ENCODE measurements at places on chromosomes 12 and 14.

- no peak for DNase-seq
Observed at GRCh38 chr12:124490584-124491305, 76.7 kb downstream of the NCOR2 start.

GRCh38 chr12:108838194-108839017, 19.0 kb downstream of the SSH1 start:
- DNase-seq = no peak

DNA sequence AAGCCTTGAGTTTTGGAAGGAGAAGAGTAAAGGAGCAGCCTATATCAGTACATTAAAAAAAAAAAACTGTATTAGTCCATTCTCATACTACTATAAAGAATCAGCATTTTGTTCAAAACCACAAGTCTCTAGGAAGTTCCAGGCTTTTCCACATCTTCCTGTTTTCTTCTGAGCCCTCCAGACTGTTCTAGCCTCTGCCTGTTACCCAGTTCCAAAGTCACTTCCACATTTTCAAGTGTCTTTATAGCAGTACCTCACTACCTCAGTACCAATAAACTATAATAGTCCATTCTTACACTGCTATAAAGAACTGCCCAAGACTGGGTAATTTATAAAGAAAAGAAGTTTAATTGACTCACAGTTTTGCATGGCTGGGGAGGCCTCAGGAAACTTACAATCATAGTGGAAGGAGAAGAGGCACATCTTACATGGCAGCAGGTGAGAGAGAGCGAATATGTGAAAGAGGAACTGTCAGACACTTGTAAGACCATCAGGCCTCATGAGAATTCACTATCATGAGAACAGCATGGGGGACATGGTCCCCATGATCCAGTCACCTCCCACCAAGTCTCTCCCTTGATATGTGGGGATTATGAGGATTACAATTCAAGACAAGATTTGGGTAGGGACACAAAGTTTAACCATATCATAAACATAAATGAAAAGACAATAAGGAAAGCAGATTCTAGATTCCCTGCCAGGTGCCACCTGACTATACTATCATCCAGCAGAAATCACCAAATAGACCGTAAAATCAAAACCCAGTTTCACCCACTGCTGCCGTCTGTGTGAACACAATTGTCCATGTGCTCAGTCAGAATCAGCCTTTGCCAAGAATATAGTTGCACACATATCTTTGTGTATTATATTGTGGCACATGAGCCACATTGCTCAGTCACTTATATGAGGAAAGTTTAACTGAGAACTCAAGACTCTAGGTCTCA, 27.8 kb downstream of the TOGARAM1 start:
- no peak for DNase-seq

- DNase-seq = no peak
Observed at GRCh38 chr12:115070313-115070712, 386.3 kb upstream of the TBX3 start.

GRCh38 chr14:24694680-24695079, 60.7 kb upstream of the GZMB start:
- no peak for DNase-seq

DNA sequence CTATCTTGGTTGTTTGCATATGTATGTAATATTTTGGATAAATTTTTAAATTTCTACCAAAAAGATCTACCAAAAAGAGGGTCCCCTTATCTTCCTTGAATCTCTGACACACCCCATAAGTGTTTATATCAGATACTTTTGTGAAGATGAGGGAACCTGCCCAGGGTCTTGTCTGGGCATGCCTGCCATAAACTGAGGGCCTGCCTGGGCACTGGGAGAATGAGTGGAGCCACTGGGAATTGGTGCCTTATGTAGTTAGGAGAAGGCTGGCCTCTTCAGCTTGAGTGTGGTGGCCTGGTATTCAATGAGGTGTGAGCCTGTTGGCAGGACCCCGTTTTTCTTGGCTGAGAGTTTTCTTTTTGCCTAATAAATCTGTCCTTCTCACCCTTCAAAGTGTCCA, 46.5 kb downstream of the OR9K2 start:
- DNase-seq = no peak

DNA sequence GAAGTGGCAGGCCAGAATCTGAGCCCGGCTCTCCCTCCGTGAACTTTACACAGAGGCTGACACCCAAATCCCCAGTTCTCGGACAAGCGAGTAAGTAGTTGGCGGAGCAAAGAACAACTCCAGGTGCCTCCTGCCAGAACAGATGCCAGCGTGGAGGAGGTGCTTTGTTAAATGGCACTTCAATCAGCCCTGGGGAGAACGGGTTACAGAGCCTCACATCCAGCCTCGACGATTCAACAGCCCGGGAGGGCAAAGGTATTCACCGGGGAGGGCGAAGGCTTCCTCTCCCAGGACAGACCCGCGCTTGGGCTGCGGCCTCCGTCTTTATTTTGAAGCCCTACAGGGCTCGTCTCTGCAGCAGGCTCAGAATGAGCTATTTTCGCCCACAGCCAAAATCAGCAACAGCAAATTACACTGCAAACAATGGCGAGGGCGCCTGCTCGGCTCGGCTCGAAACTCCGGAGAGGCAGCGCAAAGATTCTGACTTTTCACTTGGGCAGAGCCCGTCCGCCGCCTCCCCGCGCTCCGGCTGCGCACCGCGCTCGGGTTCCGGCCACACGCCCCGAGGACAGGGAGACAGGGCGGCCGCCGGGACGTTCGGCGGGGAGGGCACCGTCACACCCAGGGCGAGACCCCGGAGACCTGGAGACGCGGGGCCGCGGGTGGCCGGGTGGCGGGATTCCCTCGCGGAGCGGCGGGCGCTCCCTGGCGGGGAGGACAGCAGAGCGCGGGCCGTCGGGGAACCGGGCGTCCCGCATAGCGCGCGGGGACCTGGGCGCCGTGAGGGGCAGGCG, 811 bp downstream of the TMCC3 start:
- no peak for DNase-seq

- no peak for DNase-seq
Observed at GRCh38 chr12:91361864-91362263, 179.2 kb upstream of the DCN start.

GRCh38 chr14:21735639-21736307, 62.2 kb upstream of the OR4E1 start:
- no peak for DNase-seq

DNA sequence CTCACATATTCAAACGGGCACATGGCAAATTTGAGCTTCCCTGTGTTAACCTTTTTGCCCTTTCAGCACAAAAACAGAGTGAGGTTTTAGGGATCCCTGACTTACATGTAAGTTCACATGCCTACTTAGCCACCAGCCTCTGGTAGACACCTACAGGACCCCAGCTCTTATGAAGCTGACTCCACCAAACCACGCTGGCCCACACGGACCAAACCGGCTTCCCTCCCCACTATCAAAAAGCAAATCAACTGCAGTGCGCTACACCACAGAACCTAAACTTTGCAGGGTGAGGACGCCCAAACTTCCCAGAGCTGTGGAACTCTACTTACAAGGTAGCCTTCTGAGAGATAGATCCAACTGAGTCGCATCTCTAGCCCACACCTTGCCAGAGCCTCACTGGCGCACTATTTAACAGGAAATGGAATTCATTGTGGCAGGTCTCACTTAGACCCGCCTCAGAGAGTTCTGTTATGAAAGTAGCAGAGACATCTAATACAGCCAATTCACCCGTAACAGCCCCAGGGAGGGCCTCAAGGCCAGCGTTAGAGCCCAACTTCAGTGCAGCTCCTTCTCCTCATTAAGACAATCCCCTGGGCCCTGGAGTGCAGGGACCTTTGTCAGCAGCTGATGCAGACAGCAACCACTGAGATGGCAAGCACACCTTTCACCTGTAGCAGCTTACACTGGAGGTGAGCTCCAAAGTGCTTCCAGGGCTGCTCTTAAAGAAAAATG, 49.2 kb downstream of the SH2B3 start:
- DNase-seq = no peak

- DNase-seq = no peak
Observed at GRCh38 chr14:71960494-71961353, 28.5 kb downstream of the RGS6 start.

- DNase-seq = no peak
Observed at GRCh38 chr14:59374048-59374447, 91.1 kb downstream of the GPR135 start.

GRCh38 chr12:113016796-113017195, 38.5 kb downstream of the OAS2 start:
- DNase-seq = no peak

DNA sequence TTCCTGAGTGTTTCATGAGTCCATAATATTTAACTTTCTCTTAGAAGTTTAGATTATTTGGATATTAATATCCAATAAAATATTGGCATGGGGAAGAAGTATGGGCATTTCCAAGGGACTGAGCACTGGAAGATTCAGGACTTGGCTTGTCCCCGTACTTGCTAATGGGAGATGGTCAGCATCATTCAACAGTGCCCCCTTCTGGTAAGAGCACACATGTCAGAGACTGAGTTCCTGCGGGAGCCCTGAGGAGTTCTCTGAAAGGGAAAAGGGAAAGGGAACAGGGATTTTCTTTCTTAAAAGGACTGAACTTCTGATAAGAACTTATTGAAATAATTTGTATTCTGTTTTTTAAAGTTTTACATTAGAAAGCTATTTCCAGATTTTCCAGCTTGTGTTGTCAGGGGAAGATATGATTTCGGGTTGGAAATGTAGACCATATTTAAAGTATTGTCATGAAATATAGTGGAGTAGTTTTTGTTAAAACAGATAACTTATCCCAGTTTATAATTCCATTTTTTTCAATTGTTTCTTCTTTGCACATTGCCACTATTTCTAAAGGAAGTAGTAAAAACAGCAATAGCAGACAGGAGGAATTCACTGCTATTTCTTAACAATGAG, 59.8 kb upstream of the C12orf71 start:
- DNase-seq = no peak

DNA sequence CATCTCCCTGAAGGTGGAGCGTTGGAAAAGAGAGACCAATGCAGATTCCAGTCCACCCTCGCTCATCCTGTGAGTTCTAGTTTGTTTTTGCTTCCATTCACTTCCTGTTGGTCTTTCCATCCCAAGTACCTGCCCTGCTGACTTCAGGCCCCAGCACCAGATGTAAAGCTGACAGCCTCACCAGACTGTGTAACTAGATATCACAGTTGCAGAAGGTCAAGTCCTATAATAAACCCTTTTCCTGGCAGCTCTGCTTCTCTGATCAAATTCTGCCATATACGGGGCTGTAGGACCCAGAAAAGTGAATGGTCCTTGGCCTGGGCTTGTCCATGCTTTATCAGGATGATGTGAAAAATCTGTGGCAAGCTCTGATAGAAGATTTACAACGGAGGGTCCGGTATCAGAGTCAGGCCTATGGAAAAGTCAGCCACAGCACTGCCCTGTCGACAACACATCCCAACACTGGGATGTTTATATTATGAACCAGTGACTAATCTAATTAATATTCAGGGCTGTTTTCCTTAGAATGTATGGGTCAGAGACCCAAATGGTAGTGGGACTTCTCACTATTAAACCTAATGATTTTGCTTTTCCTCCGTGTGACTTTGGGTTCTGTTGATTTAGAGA, 42.1 kb downstream of the CCDC175 start:
- DNase-seq = no peak

GRCh38 chr14:56666716-56667115, 87.1 kb downstream of the TMEM260 start:
- DNase-seq = no peak

DNA sequence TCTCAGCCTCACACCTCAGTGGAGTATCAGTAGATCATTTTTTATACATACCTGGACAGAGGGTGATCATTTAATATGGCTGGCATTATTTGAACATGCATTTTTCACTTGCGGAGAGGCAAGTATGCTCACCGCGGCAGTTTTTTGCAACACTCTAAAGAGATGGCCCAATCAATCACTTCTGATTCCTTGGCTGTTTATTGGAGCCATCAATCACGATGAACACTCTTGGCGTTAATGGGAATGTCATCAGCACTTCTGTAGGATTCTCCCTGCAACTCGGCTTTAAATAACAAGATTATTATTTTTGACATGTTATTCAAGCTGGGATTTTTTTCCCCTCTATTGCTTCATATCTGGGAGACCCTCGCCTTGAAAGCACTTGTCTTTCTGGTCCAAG, 46.9 kb upstream of the SLC24A4 start:
- no peak for DNase-seq

DNA sequence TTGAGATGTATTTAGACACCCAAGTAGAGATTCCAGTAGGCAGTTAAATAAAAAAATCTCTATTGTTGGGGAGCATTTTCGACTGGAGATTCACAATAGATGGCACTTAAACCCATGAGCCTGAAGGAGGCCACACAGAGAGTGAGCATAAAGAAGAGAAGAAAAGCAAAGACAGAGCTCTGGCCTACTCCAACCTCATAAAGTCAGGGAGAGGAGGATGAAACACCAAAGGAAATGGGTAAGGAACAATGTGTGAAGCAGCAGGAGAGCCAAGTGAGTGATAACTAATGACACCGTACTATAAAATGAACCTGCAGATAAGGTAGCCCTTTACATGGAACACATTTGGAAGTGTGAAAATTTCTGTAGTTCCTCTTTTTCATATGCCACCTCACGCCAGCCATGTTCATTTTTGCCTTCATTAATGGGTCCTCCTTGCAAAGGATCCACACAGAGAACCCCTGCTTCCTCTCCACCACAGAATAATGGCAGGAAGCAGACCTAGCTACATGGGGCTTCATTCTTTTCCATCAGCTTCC, 150.0 kb upstream of the SYT10 start:
- no peak for DNase-seq

GRCh38 chr12:77830583-77831351, at the start of gene NAV3:
NAV3 (plus strand) TSS chr12:77830894; CDS start chr12:77831462, 568 bp downstream.
- no peak for DNase-seq

- DNase-seq = no peak
Observed at GRCh38 chr12:96228566-96229248, 34.5 kb downstream of the ELK3 start.

GRCh38 chr14:69408331-69408960, 10.0 kb downstream of the SLC39A9 start:
- DNase-seq = no peak

DNA sequence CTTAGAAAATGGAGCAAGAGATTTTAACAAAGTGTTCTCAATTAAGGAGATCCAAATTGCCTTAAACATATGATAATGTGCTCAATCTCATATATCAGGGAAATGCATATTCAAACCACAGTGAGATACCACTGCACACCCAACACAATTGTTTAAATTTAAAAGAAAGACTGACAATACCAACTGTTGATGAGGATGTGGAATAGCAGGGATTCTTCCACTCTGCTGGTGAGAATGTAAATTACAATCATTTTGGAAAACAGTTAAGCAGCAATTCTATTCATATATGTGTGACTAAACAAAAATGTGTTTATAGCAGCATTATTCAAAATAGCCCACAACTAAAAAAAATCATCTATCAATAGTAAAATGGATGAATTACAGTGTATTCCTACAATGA, 144.2 kb downstream of the KICS2 start:
- DNase-seq = no peak

- DNase-seq = no peak
Observed at GRCh38 chr14:83814896-83815295, 1715.0 kb upstream of the FLRT2 start.

DNA sequence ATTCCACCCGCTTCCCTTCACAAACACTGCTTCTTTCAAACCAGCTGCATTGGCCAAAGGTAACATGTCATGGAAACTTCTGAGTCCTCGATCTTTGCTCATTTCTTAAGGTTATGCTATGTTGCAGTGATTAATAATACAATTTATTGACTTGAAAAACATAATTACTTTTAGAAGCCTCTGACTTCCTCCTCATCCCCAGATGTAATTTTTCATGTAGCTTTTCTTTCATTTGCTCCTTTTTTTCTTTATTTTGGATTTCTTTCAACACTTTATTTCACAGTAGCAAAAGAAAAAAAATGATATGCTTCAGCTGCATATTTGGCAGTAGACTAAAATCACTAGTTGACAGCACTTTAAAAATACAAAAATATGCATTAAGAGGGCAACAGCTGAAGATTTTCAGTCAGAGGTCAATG, 116.2 kb downstream of the LRRIQ1 start:
- DNase-seq = no peak

- DNase-seq = no peak
Observed at GRCh38 chr14:88879022-88879421, 54.6 kb downstream of the TTC8 start.
